ENCODE measurements at places on chromosomes 1 and 21.

- peaks cover 52% of the 10 kb centered on the region for H3K36me3 ChIP-seq
- no peak overlapping the region for H3K4me3 ChIP-seq
- no peak for DNase-seq
- no peak overlapping the region for H3K27ac ChIP-seq
- H3K27me3 ChIP-seq, result no peaks in the 10 kb centered on the region
These were observed 14.0 kb downstream of the SLC66A1 start for GRCh38 chr1:19325958-19326747.

- no peaks in the 10 kb centered on the region for H3K27me3 ChIP-seq
- H3K4me1 ChIP-seq, result no peaks in the 10 kb centered on the region
- no peak overlapping the region for H3K27ac ChIP-seq
- H3K36me3 ChIP-seq, result no peaks in the 10 kb centered on the region
- no peak for DNase-seq
These were observed 48.7 kb downstream of the ELAVL4 start for GRCh38 chr1:50157306-50157941.

DNA sequence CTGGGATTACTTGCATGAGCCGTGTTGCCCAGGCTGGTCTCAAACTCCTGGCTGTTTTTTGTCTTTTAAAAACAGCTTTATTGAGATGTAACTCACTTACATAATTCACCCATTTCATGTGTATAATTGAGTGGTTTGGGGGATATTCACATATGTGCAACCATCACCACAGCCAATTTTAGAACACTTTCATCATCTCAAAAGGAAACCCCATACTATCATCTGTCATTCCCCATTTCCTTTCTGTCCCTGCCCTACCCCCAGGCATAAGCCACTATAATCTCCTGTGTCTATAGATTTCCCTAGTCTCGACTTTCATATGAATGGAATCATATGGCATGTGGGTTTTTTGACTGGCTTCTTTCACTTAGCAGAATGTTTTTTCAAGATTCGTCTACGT lies 43.3 kb downstream of the GPR137B start:
- no peak overlapping the region for H3K27ac ChIP-seq
- no peak for DNase-seq
- peaks cover 5% of the 10 kb centered on the region for H3K36me3 ChIP-seq

DNA sequence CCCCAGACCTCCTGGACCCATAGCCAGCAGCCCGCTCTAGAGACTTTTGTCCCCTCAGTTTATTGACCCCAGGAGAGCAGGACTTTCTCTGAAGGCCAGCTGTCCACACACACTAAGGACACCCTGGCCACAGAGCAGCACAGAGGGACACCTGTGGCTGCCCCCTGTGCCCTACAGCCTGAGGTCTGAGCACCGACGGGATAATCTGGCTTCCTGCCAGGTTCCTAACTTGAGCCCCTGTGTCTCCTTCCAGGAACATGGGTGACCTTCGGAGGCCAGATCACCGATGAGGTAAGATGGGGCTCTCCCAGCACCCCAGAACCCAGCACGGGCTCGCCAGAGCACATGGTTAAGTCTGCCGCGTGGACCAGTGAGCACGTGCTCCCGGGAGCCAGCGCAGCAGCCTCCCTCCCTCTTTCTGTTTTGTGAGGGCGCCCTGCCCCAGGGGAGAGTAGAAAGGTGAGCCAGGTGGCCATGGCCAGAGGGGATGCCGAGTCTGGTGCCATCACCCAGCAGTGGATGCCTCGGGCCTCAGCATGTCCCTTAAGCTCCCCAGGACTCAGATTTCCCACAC lies 27.9 kb downstream of the KCNAB2 start:
- H3K4me1 ChIP-seq, result no peaks in the 10 kb centered on the region
- no peaks in the 10 kb centered on the region for H3K27me3 ChIP-seq
- no peak overlapping the region for H3K27ac ChIP-seq
- H3K4me3 ChIP-seq, result no peak overlapping the region

GRCh38 chr1:84691122-84691783 lies 992 bp upstream of the SSX2IP start:
- peaks cover 10% of the 10 kb centered on the region for H3K4me1 ChIP-seq
- peak overlapping the region; percentile 93 for H3K4me3 ChIP-seq
- DNase-seq, result no peak
- H3K36me3 ChIP-seq, result no peaks in the 10 kb centered on the region
- H3K27ac ChIP-seq, result peak overlapping the region; percentile 80

DNA sequence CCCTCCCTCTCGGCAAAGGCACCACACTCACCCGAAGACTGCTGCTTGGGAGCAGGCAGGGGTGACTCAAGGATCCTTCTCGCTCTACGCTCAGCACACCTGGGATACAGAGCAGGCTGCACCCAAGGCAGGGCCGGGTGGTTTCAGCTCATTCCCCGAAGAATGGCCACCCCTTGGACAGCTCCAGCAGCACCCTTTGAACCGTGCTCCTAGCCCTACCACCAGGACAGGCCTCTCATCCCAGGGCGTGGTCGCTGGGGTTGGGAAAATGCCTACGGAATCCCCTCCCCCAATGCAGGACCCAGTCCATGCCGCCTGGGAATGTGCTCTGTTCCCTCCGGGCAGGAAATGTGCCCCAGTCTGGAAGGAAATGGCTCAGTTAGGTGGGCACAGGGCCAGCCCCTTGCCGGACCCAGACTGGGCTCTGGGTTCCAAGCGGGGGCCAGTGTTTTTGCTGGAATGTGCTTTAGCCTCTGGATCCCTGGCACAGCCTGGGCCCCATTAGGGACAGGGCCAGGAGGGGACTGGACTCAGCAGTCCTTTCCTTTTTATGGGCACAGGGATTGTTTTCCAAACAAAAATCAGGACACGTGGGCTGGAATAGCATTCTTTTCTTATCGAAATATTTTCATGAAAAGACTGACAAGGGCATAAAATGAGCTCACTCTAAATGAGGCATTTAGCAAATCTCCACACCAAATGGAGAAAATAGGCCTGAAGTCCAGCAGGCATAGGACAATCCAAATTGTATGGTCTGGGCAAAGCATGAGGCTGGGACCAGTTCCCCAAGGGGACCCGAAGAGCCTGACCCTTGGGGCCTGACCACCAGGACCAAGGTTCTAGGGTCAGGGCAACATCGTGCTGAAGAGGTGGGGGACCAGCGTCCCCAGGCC lies 7.3 kb downstream of the TMEM82 start:
- H3K4me1 ChIP-seq, result peaks cover 31% of the 10 kb centered on the region
- no peaks in the 10 kb centered on the region for H3K36me3 ChIP-seq
- no peaks in the 10 kb centered on the region for H3K27me3 ChIP-seq
- H3K27ac ChIP-seq, result peak overlapping the region; percentile 96
- peak overlapping the region; percentile 56 for H3K4me3 ChIP-seq
- peak; percentile 73 for DNase-seq

DNA sequence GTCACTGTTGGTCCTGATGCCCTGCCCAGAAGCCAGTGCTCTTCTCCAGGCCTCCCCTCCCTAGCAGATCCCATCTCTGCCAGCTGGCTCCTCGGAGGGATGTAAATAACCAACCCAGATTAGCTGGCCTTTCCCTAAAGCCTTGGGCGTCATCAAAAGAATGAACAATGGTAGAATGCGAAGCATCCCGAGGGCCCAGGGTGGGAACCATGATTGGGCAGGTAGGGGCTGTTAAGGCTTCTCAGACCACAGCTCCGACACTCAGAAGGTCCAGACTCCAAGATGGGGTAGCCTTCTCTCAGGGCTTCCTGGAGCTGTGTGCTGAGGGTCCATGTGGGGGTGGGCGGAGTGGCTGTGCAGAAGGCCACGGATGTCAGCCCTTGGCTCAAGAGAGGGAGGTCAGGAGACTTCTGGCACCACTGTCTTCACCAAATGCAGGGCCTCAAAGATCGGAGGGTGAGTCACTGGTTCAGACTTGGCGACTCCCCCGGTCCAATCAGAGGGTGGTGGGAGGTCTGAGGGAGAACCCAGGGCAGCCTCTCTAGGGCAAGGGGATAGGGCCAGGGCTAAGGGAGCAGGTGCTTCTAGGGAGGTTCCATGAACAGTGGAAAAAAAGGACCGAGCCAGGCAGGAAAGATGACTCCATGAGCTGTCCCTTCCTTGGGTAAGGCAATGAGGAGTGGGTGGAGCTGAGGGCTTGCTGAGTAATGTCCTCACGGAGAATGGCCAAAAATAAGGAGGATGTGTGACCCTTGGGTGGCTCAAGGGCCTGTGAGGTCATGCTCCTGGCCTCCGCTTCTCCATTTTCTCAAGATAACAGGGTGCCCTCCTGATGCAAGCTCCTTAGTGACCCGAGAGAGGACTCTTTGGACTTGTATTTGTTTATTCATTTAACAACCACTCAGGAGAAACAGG lies 58.4 kb upstream of the EPS8L3 start:
- H3K27ac ChIP-seq, result peak overlapping the region; percentile 94
- no peak overlapping the region for H3K4me3 ChIP-seq
- H3K36me3 ChIP-seq, result no peaks in the 10 kb centered on the region
- peak; percentile 47 for DNase-seq

GRCh38 chr21:32411350-32412161 lies 950 bp upstream of the EVA1C start:
- peaks cover 25% of the 10 kb centered on the region for H3K4me1 ChIP-seq
- H3K4me3 ChIP-seq, result peak overlapping the region; percentile 87
- peak overlapping the region; percentile 100 for H3K27ac ChIP-seq
- no peaks in the 10 kb centered on the region for H3K36me3 ChIP-seq
- DNase-seq, result peak; percentile 75

GRCh38 chr1:234886081-234886984 lies 242.3 kb downstream of the TOMM20 start:
- peaks cover 4% of the 10 kb centered on the region for H3K4me1 ChIP-seq
- no peak overlapping the region for H3K4me3 ChIP-seq
- no peaks in the 10 kb centered on the region for H3K27me3 ChIP-seq
- DNase-seq, result no peak
- peak overlapping the region; percentile 75 for H3K27ac ChIP-seq
- H3K36me3 ChIP-seq, result no peaks in the 10 kb centered on the region

GRCh38 chr1:156992215-156992614 lies 53.3 kb downstream of the ARHGEF11 start:
- DNase-seq, result no peak
- H3K4me3 ChIP-seq, result no peak overlapping the region
- H3K27ac ChIP-seq, result no peak overlapping the region
- peaks cover 7% of the 10 kb centered on the region for H3K36me3 ChIP-seq

DNA sequence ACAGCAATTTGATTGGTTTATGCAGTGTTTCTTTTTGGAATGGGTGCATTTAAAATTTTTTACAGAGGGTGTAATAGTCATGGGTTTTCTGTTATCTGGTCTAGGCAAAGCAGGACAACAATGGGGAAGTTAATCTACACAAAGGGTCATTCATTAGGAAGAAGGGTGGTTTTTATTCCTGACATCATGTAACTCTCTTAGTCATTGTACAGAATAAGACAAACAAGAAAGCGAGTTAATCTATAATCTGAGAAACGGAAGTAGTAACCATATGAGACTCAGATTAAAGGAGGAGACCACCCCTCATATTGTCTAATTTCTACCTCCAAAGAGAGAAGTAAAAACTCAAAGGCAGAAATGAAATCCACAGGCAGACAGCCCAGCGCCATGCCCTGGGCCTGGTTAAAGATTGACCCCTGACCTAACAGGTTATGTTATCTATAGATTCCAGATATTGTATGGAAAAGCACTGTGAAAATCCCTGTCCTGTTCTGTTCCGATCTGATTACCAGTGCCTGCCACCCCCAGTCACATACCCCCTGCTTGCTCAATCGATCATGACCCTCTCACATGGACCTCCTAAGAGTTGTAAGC lies 10.5 kb upstream of the IFI6 start:
- H3K4me1 ChIP-seq, result no peaks in the 10 kb centered on the region
- no peak overlapping the region for H3K4me3 ChIP-seq
- H3K36me3 ChIP-seq, result no peaks in the 10 kb centered on the region

- no peak for DNase-seq
- H3K27me3 ChIP-seq, result no peaks in the 10 kb centered on the region
- H3K36me3 ChIP-seq, result no peaks in the 10 kb centered on the region
- H3K4me1 ChIP-seq, result no peaks in the 10 kb centered on the region
- no peak overlapping the region for H3K27ac ChIP-seq
These were observed 391.5 kb downstream of the NTNG1 start for GRCh38 chr1:107532318-107532717.

DNA sequence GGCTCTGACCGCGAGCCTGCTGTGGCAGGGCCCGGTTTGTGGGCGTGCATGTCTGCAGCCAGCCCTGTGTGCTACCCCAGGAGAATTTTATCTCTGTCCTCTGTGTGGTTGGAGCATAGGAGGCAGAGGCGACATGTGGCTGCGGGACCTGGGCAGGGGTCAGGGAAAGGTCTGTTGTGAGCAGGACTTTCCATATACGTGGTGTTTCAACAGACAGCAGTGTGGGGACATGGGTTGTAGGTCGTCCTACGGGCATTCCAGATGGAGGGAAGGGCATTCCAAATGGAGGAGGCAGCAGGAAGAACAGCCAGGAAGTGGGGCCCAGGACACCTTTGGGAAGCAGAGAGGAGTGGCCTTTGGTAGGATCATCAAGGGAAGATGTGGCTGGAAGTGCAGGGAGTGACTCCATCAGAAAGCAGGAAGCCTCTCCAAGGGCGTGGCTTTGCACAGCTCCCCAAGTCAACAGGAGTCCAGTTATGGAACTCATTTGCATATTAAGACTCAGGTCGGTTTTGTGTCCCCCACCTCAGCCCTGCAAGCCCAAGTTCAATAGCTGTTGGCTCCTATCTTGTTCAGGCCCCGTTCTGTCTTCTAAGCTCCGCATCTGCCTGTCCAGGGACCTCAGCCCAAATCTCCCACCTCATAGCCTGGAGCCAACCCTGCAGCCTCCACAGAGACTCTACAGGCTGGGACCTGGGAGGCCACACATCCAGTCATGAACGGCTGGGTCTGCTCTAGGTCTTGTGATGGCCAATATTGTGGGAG lies 309.1 kb downstream of the MATN1 start:
- no peaks in the 10 kb centered on the region for H3K4me1 ChIP-seq
- no peaks in the 10 kb centered on the region for H3K36me3 ChIP-seq
- H3K4me3 ChIP-seq, result no peak overlapping the region
- no peak overlapping the region for H3K27ac ChIP-seq
- peak; percentile 31 for DNase-seq
- H3K27me3 ChIP-seq, result no peaks in the 10 kb centered on the region

DNA sequence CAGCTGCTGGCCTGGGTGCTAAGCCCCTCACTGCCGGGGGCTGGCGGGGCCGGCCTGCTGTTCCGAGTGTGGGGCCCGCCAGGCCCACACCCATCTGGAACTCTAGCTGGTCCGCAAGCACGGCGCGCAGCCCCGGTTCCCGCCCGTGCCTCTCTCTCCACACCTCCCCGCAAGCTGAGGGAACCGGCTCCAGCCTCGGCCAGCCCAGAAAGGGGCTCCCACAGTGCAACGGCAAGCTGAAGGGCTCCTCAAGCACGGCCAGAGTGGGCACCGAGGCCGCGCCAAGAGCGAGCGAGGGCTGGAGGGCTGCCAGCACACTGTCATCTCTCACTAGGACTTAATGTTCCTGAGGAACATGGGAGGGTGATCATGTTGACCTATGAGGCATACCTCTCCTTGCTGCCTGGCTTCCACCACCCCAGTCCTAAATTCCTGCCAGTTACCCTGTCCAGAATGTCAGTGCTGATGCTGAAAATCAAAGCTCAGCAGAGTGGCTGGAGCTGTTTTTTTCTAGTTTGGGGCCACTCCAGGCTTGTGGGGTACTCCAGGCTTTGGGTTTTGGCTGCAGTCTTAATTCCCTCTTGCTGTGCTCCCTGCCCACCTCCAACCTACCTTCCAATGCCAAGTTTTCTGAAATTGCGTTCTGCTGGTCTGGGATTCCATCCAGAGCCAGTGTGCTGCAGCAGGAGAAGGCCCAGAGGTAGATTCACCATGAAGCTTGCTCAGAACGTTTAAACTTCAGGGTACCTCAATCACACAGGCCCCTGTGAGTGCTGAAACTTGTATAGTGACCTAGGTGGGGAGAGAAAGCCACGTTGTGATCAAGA lies 44.2 kb upstream of the LPGAT1 start:
- no peaks in the 10 kb centered on the region for H3K4me1 ChIP-seq
- no peak for DNase-seq
- no peak overlapping the region for H3K27ac ChIP-seq
- no peaks in the 10 kb centered on the region for H3K27me3 ChIP-seq
- no peak overlapping the region for H3K4me3 ChIP-seq
- no peaks in the 10 kb centered on the region for H3K36me3 ChIP-seq

- DNase-seq, result no peak
- H3K4me1 ChIP-seq, result peaks cover 3% of the 10 kb centered on the region
- no peaks in the 10 kb centered on the region for H3K36me3 ChIP-seq
- no peak overlapping the region for H3K4me3 ChIP-seq
These were observed 90.9 kb downstream of the LYPLAL1 start for GRCh38 chr1:219264561-219264960.

Data from ascending aorta (tissue), 2 donors.